ENCODE measurements at places on chromosomes 12 and 14.
A peak's percentile ranks its signal among the peaks of the same experiment; 100 is the strongest.

DNA sequence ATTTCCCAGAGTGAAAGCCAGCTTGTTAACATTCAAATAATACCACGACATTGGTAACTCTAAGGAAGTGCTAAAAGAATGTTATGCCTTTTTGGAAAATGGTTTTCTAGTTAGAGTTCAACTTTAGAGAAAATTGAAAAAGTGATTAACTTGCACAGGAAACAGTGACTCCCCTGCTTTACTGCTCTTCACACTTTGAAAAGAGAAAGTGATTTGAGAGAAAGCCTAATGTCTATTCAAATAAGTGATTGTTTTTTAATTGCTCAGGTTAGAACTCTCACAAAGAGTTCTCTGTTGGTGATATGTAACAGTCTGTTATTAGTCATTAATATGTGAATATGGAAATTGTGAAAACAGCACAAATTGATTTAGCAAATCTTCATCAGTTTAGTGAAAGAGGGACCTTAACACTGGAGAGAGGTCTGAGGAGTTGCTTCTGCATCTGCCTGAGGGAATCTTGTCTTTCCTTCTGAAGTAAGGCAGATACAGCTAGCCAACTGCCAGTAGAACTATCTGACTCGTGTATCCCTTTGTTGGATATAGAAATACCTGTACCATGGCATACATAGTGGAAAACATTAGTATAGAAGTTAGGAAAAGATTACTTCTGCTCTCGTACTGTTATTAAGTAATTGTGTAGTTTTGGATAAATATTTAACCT is 25.5 kb downstream of the ATF7IP start:
- no peak for DNase-seq

- no peak for DNase-seq
Measured at GRCh38 chr12:52221912-52222457, 11.1 kb upstream of the KRT7 start.

DNA sequence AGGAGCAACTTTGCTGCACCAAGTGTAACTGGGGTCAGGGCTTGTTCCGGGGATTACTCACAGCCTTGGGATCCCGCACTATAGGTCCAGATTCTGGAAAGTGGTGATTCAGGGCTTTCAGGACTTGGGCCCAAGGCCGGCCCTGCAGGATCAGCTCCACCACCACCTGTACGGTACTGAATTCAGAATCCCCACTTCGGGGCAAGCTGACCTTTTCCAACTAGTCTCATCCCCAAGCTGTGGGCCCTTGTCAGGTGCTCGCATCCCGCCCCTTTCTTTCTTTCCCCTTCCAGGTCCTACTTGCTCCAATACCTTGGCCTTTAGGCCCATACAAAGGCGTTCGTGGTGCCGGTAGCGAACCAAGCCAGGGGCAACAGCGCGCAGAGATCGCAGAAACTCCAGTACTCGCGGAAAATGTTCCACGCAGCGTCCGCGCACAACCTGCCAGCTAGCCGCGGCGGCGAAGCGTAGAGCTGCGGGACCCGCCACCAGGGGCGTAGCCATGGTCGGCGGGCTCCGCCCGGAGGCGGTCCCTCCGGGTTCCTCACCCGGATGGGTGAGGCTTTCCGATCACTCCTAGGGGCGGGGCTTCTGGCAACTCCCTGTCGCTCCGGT is 487 bp downstream of the TINF2 start:
- DNase-seq = peak; percentile 95

DNA sequence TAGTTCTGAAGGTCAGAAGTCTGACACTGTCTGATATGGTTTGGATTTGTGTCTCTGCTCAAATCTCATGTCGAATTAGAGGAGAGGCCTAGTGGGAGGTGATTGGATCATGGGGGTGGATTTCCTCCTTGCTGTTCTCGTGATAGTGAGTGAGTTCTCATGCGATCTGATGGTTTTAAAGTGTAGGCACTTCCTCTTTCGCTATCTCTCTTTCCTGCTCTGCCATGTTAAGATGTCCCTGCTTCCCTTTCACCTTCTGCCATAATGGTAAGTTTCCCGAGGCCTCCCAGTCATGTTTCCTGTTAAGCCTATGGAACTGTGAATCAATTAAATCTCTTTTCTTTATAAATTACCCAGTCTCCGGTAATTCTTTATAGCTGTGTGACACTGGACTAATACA is 84.1 kb upstream of the TMTC1 start:
- no peak for DNase-seq

DNA sequence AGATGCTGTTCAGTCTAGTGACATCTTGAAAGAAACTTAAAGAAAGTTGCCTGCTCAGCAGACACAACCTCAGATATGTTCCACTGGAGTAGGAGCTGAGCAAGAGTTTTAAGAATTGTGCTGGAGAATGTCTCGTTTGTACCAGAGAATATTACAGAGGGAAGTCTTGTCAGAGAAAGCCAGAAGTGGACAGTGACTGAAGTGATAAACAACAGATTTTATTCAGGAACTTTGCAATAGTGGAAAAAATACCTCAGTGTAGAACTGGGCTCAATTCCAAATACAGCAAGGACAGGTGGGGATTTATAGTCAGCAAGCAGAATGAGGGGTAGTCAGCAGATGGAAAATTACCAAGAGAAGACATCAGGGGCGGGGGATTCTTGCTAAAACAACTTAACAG is 18.6 kb downstream of the ZDHHC17 start:
- DNase-seq = no peak

DNA sequence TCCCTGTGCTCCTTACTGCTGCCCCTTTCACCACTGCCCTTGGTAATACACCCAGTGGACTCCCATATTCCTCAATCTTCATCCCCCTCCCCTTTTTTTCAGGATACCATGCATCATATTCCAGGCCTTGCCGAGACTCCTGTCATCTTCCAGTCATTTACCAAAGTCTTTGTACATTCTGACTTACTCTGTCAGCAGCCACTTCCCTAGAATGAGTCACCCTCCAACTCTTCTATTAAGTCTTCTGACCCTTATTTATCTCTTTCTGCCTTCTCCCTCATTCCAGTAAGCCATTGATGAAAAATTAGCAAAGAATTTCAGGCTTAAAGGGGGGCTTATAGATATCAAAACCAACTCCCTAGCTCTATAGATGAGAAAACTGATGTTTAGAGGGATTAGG is 128.0 kb downstream of the STXBP6 start:
- no peak for DNase-seq

- DNase-seq = no peak
Measured at GRCh38 chr14:89368490-89369477, 48.2 kb downstream of the FOXN3 start.

GRCh38 chr12:31337952-31338351 is 12.0 kb upstream of the SINHCAF start:
- no peak for DNase-seq

DNA sequence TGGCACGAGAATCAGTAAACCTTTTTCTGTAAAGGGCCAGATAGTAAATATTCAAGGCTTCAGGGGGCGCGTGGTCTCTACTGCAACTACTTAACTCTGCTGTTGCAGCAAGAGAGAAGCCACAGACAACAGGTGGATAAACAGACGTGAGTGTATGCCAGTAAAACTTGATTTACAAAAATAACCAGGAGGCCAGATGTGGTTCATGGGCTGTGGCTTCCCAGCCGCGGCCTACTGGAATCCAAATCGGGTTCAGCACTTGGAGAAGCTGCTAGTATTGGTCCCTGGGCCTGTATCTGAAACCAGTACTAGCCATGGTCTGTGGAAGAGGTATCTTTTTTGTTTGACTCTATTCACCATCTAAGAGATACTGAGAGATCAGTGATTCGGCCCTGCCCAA is 13.3 kb downstream of the PPP2R5C start:
- DNase-seq = no peak

DNA sequence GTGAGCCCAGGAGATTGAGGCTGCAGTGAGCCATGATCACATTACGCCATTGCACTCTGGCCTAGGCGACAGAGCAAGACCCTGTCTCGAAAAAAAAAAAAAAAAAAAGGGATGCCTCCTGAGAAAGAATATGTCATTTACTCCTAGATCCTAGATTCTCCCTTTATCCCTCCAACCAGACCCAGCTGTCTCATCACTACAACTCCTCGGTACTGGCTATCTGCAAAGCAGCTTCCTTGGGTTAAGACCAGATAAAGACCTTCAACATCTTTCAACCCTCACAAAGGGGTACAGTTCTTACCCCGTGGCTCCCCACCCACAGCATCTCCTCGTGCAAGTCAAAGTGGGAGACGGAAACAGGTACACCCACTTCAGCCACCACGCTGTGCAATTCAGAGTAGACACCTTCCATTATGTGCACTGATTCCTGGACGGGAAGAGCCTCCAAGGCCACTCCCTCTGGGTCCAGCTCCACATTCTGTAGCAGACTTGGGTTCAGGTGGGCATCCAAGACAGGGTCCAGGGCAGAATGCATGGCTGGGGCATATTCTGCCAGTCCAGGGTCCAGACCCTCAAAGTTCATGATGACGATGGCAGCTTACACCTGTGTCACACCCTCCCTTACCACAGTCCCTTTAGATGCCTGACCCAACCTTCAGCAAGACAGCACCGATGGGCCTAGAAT is 1.1 kb downstream of the PAN2 start:
- no peak for DNase-seq

GRCh38 chr14:55248411-55248810 is 22.8 kb upstream of the FBXO34 start:
- no peak for DNase-seq

GRCh38 chr12:11510671-11511070 is 115.3 kb upstream of the PRB2 start:
- DNase-seq = no peak

- peak; percentile 97 for DNase-seq
Measured at GRCh38 chr14:35341751-35342488, 49.7 kb downstream of the PSMA6 start.

DNA sequence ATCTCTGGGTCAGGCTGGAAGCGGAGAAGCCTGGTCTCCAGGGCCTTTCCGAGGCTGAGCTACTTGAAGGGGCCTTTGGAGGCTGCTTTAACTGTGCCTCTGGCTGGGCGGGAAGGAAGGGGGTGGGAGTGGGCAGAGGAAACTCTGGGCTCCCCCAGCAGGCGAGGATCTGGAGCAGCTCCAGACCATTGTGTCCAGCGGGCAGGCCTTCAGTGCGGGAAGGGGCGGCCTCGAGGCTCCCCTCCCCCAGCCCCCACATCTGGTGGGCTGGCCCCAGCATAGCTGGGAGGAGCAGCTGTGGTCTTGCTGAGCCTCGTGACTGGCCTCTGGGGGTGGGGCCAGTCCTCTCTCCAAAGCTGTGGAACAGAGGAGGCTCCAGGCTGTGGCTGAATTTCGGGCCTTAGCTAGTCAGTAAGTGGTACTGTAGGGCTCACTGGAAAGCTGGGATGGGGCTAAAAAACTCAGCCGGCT is 3.4 kb downstream of the TAMALIN start:
- DNase-seq = no peak

GRCh38 chr14:90726656-90727055 is 89.6 kb downstream of the TTC7B start:
- DNase-seq = no peak

- DNase-seq = no peak
Measured at GRCh38 chr12:30098677-30099076, 314.9 kb upstream of the TMTC1 start.

DNA sequence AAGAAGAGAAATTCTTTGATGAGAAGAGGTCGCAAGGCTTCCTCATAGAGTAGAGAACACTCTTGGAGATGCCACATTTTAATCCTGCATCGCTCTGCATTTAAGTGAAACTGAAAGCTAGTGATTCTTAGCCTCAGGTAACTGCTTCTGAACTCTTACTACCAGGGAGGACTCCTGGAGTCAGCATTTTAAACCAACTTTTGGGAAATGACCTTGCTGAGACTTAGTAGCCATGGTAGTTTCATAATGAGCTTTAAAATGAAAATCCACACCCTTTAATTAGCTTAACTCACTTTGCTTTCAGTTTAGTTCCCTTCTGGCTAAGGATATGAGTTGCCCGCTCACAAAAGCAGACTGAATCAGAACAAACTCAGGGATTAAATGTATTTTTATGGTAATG is 80.3 kb downstream of the SYNE2 start:
- no peak for DNase-seq

- DNase-seq = no peak
Measured at GRCh38 chr12:47079981-47080724, 394 bp upstream of the AMIGO2 start.

GRCh38 chr14:68397371-68397811 is 395.5 kb downstream of the ZFP36L1 start:
- DNase-seq = no peak

GRCh38 chr12:80776706-80777105 is 60.0 kb downstream of the MYF5 start:
- no peak for DNase-seq

DNA sequence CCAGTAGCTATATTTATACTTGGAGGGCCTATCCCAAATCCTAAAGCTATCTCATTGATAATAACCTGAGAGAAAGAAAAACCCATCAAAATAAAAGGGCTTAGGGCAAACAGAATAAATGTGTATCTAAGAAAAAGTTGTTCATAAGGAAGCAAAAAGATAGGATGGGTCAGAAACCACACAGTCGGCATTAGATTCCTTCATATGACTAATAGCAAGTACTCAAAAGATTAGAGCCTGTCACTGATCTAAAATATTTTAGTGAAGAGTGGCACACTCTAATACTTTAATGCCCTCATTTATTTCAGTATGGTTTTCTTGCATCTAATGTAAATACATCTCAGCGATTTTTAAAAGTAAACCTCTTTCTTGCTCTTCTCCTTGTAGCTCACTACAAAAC is 17.1 kb upstream of the NAV3 start:
- no peak for DNase-seq

DNA sequence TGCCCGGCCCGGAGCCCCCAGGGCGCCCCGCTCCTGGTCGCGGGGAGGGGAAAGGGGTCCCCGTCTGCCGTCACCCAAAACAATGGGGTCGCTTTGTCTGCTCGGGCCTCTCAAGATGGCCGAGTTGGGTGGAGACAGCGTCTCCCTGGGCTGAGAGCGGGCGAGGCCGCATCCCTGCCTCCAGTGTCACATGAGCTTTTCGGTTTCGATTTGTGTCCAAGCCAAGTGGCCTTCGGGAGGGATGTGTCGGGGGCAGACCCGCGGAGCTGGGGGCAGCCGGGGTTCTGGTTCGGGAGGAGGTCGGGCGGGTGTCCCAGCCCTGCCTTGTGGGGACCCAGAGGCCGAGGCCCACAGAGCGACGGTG is 790 bp downstream of the DYNC1H1 start:
- peak; percentile 41 for DNase-seq

DNA sequence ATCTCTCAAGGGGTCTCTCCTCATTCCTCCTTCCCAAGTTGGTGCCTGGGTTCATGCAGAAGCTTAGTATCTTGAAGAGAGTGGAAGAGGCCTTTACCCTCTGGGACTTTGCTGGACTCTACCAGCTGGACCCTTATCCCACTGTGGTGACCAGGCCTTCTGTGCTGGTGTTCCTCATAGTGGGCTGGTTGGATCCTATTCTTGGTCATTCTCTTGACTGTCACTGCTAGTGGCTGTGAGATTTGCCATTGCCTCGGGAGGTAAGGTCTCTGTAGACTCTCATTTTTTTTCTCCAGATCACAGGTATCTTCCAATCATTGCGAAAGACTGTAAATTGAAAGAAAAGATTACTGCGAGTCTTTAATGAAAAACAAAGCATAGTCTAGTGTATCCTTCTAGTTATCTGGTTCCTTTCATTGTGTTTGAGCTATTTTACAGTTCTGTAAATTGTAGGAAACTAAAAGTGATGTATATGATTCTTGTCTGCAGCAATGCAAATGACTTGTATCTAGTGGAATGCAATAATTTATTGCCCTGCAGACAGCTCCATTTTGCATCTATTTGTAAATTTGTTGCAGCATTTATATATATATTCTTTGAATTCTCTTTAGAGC is 217.9 kb downstream of the AEBP2 start:
- no peak for DNase-seq

GRCh38 chr14:84456946-84457345 is 1073.0 kb upstream of the FLRT2 start:
- no peak for DNase-seq

All from NCI-H1092 (cell line).